ENCODE measurements at places on chromosomes 12 and 14.

DNA sequence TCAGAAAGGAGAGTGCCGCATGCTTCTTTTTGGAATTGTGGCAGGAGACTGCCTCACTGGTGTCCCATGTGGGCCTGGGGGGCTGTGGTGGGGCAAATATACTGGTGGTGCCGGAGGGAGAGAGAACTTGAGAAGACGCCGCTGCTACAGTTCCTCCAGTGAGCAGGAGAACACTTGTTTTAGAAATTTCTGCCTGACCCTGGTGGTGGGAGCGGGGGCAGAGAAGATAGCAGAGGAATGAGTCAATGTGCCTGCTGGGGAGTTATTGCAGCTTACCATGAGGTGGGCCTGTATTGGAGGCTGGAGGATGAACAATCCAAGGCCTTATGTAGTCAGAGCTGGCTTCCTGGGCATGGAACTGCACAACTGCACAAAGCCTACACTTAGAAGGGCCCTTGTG is 211.8 kb downstream of the SNAPC1 start:
- DNase-seq, result no peak

GRCh38 chr12:93950311-93950710 is 198.1 kb upstream of the PLXNC1 start:
- DNase-seq, result no peak

DNA sequence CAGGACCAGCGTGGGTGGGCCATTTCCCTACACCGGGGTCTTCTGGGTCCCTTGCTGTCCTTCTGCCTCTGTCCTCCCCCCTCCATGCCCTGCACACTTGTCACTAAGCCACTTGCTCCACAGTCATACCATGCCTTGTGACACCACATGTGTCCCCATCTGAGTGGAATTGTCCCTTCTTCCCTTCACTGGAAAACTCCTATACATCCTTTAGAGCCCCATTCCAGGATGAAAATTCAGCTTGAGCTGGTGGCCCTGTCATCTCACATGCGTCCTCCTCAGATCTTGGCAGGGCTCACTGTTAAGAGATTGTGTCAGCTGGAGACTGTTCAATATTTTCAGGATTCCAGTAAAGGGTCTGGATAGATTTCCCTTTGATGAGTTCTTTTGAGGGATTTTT is 87.4 kb downstream of the DNAH10 start:
- DNase-seq, result no peak

- no peak for DNase-seq
Observed at GRCh38 chr12:82996168-82996812, 309.6 kb downstream of the TMTC2 start.

DNA sequence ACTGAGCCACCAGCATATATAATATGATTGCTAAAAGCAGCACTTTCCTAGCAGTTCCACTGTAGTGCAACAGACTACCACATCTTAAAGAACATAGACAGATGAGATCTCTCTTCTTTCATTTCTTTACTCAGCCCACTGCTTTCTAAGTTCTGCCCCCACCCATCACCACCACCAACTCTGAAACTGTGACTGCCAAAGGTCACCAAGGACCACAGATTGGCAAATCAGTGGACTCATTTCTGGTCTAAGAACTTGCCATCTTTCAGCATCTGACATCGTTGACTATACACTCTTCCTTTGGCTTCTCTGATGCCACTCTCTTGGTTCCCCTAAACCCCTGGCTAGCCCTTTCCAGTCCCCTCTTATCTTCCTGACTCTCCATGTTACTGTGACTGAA is 38.4 kb downstream of the IFNG start:
- peak; percentile 64 for DNase-seq

GRCh38 chr12:114479831-114480230 is 73.9 kb upstream of the TBX5 start:
- DNase-seq, result no peak

DNA sequence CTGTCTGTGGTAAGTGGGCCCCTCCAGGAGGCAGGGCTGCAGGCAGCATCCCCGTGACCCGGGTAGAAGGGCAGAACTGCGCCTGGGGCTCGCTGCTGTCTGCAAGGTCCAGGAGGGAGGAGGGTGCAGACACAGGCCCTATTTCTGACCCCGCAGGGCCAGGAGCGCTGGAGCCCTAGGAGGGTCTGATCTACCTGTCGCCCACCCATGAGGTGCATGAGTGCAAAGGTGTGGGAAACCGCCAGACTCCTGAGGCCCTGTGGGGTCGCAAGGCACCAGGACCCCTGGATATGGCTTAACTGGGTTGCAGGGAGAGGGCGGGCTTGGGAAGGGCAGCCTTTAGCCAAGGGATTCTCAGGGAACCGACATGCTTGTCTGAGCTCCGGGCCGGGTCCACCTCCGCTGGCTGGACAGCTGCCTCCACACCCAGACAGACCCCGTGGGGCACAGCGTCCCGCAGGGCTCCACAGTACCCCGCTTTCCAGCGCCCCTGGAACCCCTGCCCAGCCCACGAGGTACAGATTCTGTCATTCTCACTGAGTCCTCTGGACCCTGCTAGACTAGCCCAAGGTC is 72.9 kb upstream of the TSPAN11 start:
- no peak for DNase-seq

DNA sequence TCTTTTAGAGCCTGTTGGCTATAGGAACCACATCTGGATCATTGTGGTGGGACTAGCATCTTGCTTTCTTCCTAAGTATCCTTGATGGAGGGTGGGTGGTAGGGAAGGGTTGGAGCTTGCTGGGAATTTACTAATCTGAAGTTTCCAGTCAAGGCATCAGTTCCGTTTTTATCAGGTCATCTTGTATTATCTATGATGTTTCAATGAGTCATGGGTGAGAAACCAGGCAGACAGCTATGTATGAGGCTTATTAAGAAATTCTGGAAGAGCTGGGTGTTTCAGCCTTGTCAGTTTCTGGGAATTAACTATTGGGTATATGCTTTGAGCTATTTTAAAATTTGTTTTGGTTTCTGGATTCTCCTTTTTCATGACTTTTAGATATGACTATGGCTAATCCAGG is 11.3 kb downstream of the TSFM start:
- DNase-seq, result no peak

- DNase-seq, result no peak
Observed at GRCh38 chr12:111202237-111202915, 166.5 kb downstream of the PHETA1 start.

GRCh38 chr12:127125607-127126259 is 1141.2 kb upstream of the TMEM132C start:
- peak; percentile 55 for DNase-seq

DNA sequence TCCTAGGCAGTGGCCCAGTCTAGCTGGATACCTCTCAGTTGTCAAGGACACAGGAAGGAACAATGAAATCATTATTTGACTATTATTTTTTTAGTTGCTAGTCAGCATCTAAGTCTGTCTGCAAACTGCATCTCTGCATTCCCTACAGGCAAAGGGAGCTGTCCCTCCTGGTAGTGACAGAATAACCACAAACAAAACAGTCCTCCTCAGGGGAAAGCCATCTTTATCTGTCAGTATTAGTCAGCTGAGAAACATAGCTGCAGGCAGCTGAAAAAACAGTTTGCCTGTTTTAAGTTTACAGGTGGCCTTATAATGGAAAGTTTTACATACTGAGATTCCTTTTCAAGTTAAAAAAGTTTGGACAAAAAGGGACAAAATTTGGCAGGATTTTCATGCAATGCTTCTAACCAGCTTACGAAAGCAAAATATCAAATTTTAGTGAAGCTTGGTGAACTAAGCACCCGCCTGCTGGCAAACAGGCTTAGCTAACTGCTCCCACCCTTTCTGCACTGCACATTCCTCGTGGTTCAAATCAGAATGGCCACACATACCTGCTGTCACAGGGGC is 29.5 kb downstream of the SLC25A21 start:
- DNase-seq, result no peak

GRCh38 chr12:62865065-62865464 is 69.9 kb downstream of the PPM1H start:
- no peak for DNase-seq

GRCh38 chr14:20630340-20631022 is 11.0 kb downstream of the OR6S1 start:
- DNase-seq, result peak; percentile 69

GRCh38 chr12:66072566-66072965 is 58.0 kb downstream of the LLPH start:
- no peak for DNase-seq

DNA sequence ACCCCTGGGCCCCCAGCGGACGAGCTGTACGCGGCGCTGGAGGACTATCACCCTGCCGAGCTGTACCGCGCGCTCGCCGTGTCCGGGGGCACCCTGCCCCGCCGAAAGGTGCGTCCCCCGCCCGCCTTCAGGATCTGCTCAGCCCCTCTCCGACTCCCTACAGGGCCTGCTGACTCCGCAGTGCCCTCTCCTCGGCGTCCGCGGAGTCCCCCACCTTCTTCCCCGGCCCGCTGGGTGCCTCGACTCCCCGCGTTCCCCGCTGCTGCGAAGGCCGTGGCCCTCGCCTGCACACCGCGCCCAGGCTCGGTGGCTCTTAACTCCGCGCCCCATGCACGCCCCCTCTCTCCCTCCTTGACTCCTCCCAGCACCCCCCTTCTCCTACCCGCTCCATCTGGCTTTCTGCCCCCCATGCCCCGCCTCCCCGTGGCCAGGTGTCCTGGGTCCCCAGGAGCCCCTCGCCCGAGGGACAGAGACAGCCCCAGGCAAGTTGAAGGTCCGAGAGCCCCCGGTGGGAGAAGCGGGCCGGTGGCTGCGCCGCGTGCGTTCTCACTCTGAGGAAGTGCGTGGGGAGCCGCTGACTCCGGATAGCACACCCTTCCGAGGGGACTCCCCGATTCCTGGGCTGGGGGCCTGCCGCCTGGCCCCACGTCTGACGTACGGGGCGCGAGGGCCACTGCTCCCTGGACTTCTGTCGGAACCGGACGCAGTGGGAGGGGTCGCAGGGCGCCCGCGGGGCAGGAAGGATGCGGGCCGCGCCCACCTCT is 594 bp downstream of the TAMALIN start:
- peak; percentile 59 for DNase-seq

GRCh38 chr14:104657563-104658324 is 31.7 kb upstream of the INF2 start:
- DNase-seq, result no peak

- DNase-seq, result peak; percentile 26
Observed at GRCh38 chr12:116443821-116444589, 115.2 kb upstream of the MAP1LC3B2 start.

DNA sequence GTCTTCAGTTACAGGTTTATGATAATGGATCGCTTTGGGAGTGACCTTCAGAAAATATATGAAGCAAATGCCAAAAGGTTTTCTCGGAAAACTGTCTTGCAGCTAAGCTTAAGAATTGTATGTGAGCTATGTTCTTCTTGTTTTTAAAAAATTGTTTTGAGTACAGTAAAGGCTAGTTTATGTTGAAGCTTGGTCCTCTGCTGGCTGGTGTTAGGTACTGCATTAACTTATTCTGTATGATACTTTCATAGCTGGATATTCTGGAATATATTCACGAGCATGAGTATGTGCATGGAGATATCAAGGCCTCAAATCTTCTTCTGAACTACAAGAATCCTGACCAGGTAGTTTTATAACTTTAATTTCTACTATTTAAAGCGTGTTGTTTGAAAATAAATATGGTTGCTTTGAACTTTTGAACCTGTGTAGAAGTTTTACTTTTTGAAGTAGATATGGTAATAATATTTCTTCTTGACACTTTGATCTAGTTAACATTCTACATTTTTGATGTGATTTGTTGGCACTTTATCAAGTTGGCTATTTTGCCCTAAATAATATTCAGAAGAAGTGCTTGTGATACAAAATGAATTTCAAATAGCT is 55.7 kb downstream of the VRK1 start:
- no peak for DNase-seq

- DNase-seq, result no peak
Observed at GRCh38 chr12:32566663-32567295, 112.3 kb upstream of the DNM1L start.

DNA sequence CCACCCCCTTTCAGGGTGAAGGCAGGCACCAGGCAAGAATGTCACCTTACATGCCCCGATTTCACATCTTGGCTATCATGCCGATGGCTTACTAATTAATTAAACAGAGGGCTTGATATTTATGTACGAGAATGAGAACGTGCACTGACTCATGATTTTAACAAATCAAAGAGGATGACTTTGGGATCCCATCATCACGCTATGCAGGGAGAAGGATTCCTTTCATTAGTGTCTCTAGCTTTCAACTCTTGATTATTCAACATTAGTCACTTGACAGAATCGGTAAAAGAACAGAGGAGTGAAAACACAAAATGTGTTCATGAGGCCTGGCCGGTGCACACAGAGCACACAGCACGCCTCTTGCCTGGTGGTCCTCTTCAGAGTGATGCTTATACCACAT is 80.6 kb downstream of the PRKAB1 start:
- no peak for DNase-seq

- DNase-seq, result no peak
Observed at GRCh38 chr12:108609537-108610335, 11.9 kb upstream of the TMEM119 start.

DNA sequence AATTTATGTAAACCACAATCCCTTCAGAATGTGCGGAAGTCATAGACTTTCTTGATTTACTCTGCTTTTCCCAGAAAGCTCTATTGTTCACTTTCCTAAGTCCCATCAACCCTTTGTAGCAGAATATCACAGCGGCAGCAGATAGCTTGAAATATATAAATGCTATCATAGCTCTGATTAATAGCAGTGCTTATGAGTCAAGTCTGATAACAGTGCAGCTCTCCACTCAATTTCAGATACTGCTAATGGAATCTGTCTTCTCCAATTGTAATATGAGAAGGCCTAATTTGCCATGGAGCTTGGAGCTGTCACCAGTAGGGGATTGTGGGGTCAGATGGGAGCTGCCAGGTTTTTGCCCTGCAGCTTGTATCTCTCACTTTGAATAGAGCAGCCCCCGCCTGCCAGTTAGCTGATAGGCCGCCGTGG is 10.9 kb downstream of the TMEM260 start:
- no peak for DNase-seq

DNA sequence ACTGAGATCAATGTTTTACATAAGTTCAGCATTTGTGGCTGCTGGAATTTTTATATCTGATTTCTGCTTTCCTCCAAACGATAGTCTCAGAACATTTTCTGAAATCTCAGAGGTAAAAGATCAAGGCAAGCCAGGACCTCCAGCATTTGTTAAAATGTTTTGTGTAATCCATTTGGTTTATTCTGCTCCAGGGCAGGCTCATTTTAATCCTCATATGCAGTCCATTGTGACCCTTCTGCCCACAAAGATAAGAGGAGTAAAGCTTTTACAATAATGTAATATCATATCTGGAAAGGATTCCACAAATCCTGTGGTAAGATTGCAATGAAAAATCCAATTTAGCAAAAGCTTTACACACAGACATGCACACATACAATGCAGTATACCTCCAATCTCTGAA is 55.3 kb upstream of the KCNH5 start:
- DNase-seq, result no peak

- peak; percentile 32 for DNase-seq
Observed at GRCh38 chr14:81169711-81170103, 51.1 kb downstream of the GTF2A1 start.
